Nasal cavity respiratory epithelium epithelial cell of viscerocranial mucosa (primary cell): ENCODE measurements at places on chromosomes 6 and 20. TPM values are rescaled to one million over a fixed set of nuclear protein-coding genes. Genes with fewer than 3 reads are reported as not detected.

The SUMO4 gene
- total RNA-seq, result 0.68 and 1.9 TPM in 2 replicates

The FOXP4 gene
- total RNA-seq, result 3.1 and 10.0 TPM in 2 replicates

The HNF4A gene
- not detected in 2 replicates for total RNA-seq

The PTPRT gene
- total RNA-seq, result not detected in 2 replicates

The PTK6 gene
- total RNA-seq, result 35.2 and 51.9 TPM in 2 replicates

The RSPH4A gene
- under 0.01 TPM in 2 replicates for total RNA-seq

The PKIB gene
- 2.4 and 3.3 TPM in 2 replicates for total RNA-seq

The ESR1 gene
- total RNA-seq, result under 0.01 and 0.64 TPM in 2 replicates

The HDGFL1 gene
- total RNA-seq, result not detected in 2 replicates

The ATG5 gene
- total RNA-seq, result 71.8 and 87.6 TPM in 2 replicates

The VGLL2 gene
- not detected in 2 replicates for total RNA-seq

The ALDH8A1 gene
- total RNA-seq, result 0.34 and 0.36 TPM in 2 replicates

The ADGRF1 gene
- total RNA-seq, result 4.7 and 8.9 TPM in 2 replicates

The TREML1 gene
- not detected in 2 replicates for total RNA-seq

The RNF144B gene
- total RNA-seq, result 142 and 179 TPM in 2 replicates

The LPIN3 gene
- 3.4 and 12.5 TPM in 2 replicates for total RNA-seq

The RNGTT gene
- total RNA-seq, result 23.9 and 24.6 TPM in 2 replicates

The ADGB gene
- not detected in 2 replicates for total RNA-seq

The TOX2 gene
- under 0.01 and 0.28 TPM in 2 replicates for total RNA-seq

The RFX6 gene
- not detected in 2 replicates for total RNA-seq

The ANKRD66 gene
- not detected in 2 replicates for total RNA-seq

The FOXQ1 gene
- total RNA-seq, result 4.8 and 11.0 TPM in 2 replicates

The STK35 gene
- total RNA-seq, result 21.9 and 39.0 TPM in 2 replicates

The SAMD10 gene
- 2.7 and 4.8 TPM in 2 replicates for total RNA-seq

The LAMA5 gene
- total RNA-seq, result 50.9 and 289 TPM in 2 replicates

The GPR31 gene
- not detected in 2 replicates for total RNA-seq

The SLC26A8 gene
- not detected in 2 replicates for total RNA-seq

The CRYBG1 gene
- 58.4 and 99.2 TPM in 2 replicates for total RNA-seq
